Natural killer cell (primary cell): ENCODE measurements at places on chromosomes 7 and 10. TPM values are rescaled to one million over a fixed set of nuclear protein-coding genes. Genes with fewer than 3 reads are reported as not detected.

DNA sequence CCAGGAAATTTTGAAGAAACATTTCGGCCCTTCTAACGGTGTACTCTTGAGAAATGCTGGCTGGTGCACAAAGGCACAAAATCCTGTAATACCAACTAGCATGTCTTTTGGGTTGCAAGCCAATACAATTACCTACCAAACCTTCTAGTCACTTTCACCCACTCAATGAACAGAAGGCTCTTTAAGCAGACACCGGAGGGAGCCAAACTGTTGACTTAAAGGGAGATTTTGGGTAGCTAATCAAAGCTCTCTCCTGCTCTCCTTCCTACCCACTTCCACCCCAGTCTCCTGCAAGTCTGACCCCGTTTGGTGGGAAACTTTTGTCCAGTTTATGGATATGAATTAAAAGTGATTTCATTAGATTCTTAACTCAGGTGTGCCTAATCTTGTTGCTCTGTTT lies 24.0 kb downstream of the GRM3 start:
- H3K4me1 ChIP-seq: no peaks in the 10 kb centered on the region
- DNase-seq: no peak
- H3K27ac ChIP-seq: no peak overlapping the region
- no peaks in the 10 kb centered on the region for H3K36me3 ChIP-seq
- no peaks in the 10 kb centered on the region for H3K27me3 ChIP-seq

- H3K27ac ChIP-seq: no peak overlapping the region
- peak; percentile 20 for DNase-seq
- H3K27me3 ChIP-seq: no peaks in the 10 kb centered on the region
- no peaks in the 10 kb centered on the region for H3K36me3 ChIP-seq
Measured at GRCh38 chr10:124545351-124546054, 83.9 kb downstream of the LHPP start.

DNA sequence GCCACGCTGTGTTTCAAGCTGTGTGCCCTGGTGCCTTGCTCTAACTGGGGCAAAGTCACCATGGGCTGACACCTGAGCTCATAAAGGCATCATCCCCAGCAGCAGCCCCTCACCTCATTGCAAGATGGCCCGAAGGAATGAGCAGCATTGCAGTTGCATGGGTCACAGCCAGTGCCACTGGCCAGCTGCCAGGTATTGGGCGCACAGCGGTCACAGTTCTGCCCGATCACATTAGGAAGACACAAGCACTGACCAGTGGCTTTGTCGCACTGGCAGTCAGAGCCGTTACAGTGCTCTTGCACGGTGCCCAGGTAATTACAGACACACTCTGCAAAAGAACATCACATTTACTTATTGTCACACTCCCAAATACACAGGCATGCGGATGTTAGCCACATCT lies 51.1 kb downstream of the LAMB1 start:
- H3K27me3 ChIP-seq: no peaks in the 10 kb centered on the region
- no peak overlapping the region for H3K4me3 ChIP-seq
- DNase-seq: no peak
- no peak overlapping the region for H3K27ac ChIP-seq

GRCh38 chr7:151851145-151851751 lies 25.7 kb downstream of the PRKAG2 start:
- peak overlapping the region; percentile 30 for H3K4me3 ChIP-seq
- no peaks in the 10 kb centered on the region for H3K27me3 ChIP-seq
- DNase-seq: peak; percentile 23
- H3K36me3 ChIP-seq: peaks cover 4% of the 10 kb centered on the region
- peaks cover 45% of the 10 kb centered on the region for H3K4me1 ChIP-seq

DNA sequence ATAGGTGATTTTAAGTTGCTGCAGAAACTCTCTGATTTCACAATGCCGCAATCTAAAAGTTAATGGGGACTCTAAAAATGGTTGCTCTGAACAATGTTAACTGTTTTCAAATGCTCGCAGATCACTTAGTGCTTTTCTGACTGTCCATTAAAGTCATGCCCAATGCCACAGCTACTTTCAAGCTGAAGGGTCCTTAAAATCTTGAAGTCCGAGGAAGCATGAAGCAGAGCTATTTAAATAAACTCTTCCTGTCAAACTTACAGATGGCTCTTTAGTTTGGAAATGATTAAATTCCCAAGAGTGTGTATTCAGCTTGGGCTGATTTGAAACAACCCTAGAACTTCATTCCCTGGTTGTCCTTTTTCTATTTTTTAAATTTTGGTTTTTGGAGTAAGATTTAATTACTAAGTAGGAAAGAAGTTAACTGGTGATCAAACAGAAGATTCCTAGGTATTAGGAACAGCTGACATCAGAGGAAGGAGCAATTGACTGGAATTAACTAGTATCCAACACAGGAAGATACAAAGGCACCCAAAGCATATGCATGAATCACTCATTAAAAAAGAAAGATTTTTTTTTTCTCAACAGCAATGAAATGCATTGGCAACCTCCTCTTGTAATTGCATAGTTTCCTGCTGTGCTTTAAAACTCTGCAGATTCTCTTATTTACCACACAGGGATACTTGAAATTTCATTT lies 105.1 kb downstream of the NRP1 start:
- H3K4me3 ChIP-seq: no peak overlapping the region
- DNase-seq: no peak
- H3K27me3 ChIP-seq: no peaks in the 10 kb centered on the region
- no peaks in the 10 kb centered on the region for H3K4me1 ChIP-seq
- H3K36me3 ChIP-seq: no peaks in the 10 kb centered on the region

Gene CYP2E1
- 2.8 TPM for total RNA-seq

Gene CAV1
- total RNA-seq: not detected

Gene VWC2
- total RNA-seq: not detected
